Lower leg skin (tissue), 4 donors: ENCODE measurements at places on chromosomes 1 and 21. TPM values are rescaled to one million over a fixed set of nuclear protein-coding genes. Genes with fewer than 3 reads are reported as not detected.

GRCh38 chr1:211198111-211198510 is 61.1 kb upstream of the RCOR3 start:
- no peak for DNase-seq

- DNase-seq: no peak
Measured at GRCh38 chr1:203128716-203129500, 1.4 kb downstream of the ADORA1 start.

GRCh38 chr1:161185282-161185682 is 8.0 kb upstream of the B4GALT3 start:
- DNase-seq: peak; percentile 96

- no peak for DNase-seq
Measured at GRCh38 chr1:172530000-172530399, 3.0 kb upstream of the SUCO start.

DNA sequence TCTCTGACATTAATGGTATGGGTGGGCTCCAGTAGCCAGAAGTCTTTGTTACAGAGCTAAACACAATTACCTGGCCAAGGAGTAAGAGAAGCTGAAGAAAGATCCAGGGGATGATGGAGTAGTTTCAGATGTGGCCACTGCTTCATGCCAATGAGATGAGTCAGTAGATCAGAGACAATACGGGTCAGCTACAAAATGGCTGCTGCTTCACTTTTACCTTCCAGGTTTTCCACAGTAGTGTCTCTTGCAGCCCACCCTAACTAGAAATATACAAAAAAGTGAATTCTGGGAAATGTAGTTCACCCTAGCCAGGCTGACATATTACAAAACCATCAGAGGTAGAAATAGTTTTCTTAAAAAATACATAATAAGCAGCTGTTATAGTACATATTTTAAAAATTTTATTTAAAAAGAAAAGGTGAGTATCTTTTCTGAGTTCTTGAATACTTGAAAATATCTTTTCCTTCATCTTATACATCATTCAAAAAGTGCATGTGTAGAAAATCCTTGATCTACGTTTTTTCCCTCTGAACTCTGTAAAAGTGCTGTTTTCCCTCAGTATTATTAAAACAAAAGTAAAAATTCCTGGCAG is 36.1 kb downstream of the LRIF1 start:
- no peak for DNase-seq

DNA sequence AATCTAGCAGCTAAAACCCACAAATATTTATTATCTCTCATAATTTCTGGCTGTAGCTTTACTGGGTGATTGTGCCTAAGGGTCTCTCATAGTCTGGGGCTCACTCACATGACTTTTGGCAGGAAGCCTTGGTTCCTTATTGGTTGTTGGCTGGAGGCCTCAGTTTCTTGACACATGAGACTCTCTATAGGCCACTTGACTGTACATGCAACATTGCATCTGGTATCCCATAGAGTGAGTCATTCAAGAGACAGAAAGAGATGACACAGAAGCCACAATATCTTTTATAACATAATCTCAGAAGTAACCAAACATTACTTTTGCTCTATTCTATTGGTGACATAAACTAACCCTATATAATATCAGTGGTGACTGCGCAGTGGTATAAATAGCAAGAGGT is 128.5 kb upstream of the HNRNPU start:
- DNase-seq: no peak

DNA sequence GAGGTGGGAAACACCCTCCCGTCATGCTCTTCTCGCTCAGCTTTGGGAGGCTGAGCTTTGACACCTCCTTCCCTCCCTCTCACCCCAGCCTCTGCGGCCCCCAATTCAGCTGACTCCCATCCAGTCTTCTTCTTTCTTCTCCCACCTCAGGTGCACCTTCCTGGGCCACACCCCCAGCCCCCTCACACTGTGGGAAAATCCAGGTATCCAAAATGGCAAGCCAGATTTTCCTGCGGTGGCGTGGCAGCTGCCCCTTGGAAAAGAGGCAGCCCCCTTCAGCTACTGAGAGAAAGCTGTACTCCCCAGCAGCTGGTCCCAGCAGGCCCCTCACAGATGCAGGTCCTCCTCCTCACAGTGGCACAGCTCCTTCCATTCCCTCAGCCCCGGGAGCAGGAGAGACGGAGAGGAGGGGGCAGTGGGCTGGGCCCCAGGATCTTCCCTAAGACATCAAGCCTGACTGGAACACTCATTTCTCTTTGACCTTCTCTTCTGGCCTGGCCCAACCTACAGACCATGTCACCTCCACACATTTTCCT is 61.6 kb downstream of the OPTC start:
- DNase-seq: no peak

- no peak for DNase-seq
Measured at GRCh38 chr1:207219979-207220889, 101.2 kb upstream of the CD55 start.

- DNase-seq: peak; percentile 60
Measured at GRCh38 chr1:93659822-93660503, 21.7 kb downstream of the BCAR3 start.

Gene FNDC5
- total RNA-seq: 0.27 TPM

Gene NHLH2
- 0.69 TPM for total RNA-seq
